ENCODE measurements at places on chromosomes 5 and 9.

GRCh38 chr9:115000217-115000639 lies 69.8 kb upstream of the TNFSF8 start:
- peak; percentile 50 for DNase-seq

DNA sequence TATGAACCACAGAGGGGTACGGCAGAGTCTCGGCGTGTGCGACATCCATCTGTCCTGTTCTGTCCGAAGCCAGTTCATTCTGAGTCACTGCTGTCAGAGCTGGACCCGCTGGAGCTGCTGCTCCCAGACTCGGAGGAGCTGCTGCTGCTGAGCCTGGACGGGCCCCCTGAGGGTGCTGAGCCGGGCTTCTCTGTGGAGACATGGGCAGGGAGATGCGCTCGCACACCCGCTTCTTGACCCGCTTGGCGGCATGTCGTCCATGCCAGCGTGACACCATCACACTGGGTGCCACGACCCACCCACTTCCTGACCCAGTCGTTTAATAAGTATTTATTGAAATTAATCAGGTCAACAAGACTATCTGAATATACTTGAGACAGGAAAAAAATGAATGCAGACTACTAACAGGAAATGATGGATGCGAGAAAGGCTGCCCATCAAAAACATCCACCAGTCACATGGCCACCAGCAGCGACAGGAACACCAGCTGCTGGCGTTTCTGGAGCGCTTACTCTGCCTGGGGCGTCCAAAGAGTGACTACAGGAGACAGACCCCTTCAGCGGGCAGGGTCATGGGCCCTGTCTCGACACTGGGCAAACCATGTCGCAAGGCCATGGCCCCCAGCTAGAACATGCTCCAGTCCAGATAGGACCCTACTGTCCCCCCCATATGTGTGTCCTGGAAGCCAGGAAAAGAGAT lies 8.4 kb downstream of the BRD3OS start:
- DNase-seq, result no peak

- DNase-seq, result no peak
Observed at GRCh38 chr5:144403058-144403457, 232.4 kb downstream of the KCTD16 start.

GRCh38 chr9:137487454-137488326 lies 28.6 kb upstream of the NSMF start:
- DNase-seq, result no peak

GRCh38 chr5:67189079-67189354 lies 7.6 kb downstream of the CD180 start:
- DNase-seq, result no peak

GRCh38 chr5:81901586-81901985 lies 70.2 kb upstream of the ATG10 start:
- DNase-seq, result no peak

DNA sequence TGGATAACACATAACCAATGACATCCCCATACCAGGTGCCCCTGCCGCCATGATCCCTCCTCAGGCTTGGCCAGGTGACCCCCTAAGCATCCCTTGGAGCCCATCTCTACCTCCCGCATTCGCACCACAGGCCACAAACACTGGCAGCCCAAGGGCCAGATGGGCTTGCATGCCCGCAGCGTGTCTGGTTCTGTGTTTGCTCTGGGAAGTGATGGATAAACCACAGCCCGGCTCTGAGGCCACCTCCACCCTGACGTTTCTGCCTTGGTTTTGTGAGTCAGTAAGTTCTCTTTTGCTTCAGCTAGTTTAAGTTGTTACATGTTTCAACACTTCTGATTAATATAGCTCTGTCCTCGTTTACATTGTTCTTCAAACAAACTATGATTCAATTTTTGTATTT lies 172.4 kb upstream of the PHYKPL start:
- DNase-seq, result no peak

DNA sequence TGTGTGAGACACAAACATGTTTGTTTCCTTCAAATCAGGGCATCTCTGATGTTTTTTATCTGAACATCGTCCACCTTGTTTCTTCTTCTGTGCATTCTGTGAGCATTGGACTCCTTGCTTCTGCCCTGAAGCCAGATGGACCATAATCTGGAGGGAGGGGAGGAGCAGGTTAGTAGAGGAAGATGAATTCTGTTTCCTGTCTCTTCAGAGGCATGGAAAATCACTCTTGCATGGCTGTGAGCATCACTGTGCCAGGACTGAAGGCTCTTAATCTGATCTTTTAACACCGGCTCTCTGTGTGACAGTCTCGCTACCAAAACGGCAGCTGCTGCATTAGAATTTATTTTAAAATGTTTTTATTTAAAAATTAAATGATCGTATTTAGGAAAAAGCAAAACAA lies 43.3 kb downstream of the TLE4 start:
- no peak for DNase-seq

DNA sequence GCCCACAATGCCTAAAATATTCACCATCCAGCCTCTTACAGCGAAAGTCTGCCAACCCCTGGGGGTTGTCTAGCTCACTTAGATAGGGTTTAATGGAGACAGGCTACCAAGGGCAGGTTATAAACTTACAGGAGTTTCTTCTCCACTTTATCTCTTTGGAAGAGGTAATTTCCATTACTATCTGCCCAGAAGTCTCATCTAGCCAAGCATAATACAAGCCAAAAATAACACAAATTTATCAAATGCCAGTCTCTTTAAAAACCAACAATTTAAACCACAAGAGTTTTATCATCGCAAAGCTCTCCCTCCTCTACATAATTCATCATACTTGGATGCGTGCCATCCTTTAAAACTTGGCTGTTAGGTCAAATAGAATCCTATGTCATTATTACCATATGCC lies 6.2 kb downstream of the RBM22 start:
- peak; percentile 67 for DNase-seq

- DNase-seq, result no peak
Observed at GRCh38 chr5:173396311-173396993, 68.2 kb upstream of the STC2 start.

DNA sequence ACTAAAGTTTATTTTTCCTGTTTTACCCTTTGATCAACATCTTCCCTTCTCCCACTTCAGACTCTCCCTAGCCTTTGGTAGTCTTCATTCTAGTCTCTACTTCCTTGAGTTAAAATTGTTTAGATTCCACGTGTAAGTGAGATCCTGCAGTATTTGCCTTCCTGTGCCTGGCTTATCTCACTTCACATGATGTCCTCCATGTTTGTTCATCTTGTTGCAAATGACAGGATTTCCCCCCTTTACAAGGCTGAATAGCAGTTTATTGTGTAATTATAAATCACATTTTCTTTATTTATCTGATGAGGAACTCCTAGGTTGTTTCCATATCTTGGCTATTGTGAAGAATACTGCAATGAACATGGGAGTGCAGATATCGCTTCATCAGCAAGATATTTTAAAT lies 461.7 kb downstream of the CHSY3 start:
- DNase-seq, result no peak

DNA sequence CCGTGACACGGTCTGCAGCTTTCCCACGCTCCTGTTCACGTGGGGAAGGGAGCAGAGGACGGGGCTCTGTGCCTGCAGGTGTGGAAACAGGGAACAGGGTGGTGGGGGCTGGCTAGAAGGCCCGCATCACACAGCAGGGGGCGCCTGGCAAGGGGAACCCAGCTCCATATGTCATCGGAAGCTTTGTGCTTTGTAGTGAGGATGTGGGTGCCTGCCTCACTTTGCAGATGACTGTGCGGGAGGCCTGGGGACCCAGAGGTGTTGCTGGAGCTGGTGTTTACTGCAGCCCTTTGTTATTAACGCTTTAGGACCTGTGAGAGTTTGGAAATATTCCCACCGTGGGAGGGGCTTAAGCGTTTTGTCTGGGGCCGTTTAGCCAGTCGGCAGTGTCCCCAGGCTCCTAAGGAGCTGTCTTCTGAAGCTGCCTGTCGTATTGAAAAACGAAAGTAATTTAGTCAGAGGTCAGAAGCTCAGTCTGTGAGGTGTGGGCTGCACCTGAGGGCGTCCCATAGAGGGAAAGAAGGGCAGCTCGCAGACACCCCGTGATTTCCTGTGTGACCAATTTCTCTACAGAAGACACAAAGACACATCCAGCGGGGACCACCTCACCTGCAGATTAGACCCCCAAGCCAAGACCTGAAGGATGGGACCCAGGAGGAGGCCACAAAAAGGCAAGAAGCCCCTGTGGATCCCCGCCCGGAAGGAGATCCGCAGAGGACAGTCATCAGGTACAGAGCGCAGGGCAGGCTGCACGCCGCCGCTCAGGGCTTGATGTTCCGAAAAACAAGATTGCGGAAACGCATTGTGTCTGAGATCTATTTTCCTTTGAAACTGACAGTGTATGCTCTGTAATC lies 9.1 kb downstream of the MAN1B1 start:
- no peak for DNase-seq

GRCh38 chr5:116506488-116506887 lies 68.1 kb downstream of the SEMA6A start:
- no peak for DNase-seq

- peak; percentile 81 for DNase-seq
Observed at GRCh38 chr5:53368516-53368915, 111.9 kb upstream of the FST start.

- peak; percentile 61 for DNase-seq
Observed at GRCh38 chr9:135468854-135469521, 10.6 kb upstream of the PPP1R26 start.

GRCh38 chr9:100715100-100715380 lies 137.2 kb downstream of the CAVIN4 start:
- DNase-seq, result no peak

DNA sequence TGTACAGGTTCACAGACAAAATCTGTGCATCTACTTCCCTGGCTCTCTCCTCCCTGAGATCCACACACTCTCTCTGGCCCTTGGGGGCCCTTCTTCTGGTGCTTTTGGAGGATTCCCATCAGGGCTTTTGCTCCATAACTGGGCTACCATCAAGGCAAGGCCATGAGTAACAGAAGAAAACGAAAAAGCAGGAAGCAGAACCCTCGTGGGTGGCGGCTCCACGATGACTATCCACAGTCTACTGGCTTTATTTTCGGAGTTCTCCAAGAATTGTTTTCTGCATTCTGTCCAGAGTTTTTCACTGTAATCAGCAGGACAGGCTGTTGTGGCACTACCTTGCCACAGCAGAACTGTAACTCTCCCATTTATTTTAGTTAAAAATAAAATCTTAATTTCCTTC lies 19.9 kb downstream of the PNPLA7 start:
- no peak for DNase-seq

DNA sequence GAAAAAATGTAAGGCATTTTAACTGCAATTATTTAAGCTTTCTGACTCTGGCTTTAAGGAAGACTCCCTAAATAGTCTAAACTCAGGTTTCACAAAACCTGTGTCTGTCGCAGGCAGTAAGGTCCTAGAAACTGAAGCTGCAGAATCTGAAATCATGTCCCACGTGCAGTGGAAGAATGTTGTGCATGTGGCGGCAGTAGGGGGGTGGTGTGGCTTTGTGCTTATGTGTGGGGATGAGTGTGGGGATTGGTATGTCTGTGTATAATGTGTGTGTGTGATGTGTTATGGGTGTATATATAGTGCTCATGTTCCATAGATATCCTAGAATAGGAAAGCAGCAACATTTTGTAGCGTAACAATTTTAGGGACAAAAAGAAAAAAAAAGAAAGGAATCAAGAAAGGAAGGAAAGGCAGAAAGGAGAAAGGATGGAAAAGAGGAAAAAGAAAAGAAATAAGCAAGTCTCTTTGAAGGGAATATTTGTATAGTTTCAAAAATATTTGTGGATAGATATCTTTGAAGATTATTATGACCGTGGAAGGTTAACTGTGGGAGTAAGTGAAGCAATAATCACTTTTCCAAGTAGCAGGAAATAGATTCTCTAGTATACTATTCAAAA lies 6.6 kb downstream of the ANKDD1B start:
- DNase-seq, result no peak

GRCh38 chr9:5178126-5178805 lies 7.2 kb downstream of the INSL6 start:
- DNase-seq, result no peak

GRCh38 chr5:142437563-142437962 lies 112.7 kb upstream of the SPRY4 start:
- no peak for DNase-seq

DNA sequence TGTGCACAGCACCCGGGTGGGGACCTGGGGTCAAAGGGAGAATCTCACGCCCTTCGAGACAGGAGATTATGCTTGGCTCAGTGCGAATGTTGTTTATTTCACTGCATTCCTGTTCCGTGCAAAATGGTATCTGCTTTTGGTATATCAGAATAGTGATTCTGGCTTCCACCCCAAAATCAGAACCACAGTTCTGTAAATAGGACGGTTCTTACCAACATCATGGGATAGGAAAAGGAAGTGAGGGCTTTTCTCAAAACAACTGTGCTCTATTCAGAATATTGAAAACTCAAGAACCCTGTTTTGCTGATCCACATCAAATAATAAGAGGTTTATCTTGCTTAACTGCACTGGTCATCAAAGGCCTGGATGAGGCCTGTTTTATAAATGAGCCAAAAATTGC lies 51.6 kb upstream of the FBXW11 start:
- no peak for DNase-seq

DNA sequence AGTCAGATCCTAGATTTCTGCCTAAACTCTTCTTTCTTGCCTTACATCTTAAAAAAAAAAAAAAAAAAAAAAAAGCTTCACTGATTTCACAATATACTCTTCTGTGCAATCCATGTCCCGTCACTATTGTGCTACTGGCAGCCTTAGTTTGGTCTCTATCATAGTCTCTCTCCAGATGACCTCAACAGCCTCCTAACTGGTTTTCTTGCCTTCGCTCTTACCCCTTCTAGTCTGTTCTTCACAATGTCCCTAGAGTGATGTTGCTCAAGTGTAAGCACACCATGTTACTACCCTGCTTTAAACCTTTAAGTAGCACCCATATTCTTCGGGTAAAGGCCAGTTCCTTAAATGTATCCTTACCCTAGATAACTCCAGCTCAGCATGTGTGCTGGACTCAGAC lies 25.8 kb downstream of the CD180 start:
- no peak for DNase-seq

DNA sequence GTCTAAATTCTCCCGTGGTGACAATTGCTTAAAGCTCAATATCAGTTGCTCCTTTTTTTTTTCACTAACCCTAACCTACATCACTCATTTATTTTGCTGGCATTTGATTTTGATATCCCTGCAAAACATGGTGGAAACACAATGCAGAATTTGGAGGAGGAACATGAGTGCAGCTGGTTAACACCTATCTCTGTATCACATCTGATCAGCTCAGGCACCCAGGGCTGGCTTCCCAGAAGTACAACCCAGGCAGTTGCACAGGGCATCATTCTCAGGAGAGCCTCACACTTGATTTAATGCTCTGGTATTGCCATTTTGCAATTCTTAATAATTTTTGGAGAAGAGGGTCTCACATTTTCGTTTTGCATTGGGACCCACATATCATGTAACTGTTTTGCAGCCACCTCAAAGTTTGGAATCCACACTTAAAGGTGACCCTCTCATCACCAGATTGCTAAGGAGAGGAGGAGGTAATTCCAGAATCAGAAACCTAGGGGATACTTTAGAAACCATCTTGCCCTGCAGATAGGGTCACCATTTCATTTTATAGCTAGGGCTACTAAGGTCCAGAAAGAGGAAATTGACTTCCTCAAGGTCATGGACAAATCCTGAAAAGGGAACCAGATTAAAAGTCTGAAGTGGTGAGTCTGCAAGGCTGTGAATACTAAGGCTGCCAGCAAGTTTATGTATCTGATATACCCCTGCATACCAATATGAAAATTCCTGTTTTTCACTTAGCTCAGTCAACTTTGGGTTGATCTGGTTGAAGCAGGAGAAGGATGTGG lies 19.3 kb upstream of the ADAM19 start:
- no peak for DNase-seq

Measured in fibroblast of mammary gland (primary cell).